ENCODE measurements at places on chromosomes 7 and 10. TPM values are rescaled to one million over a fixed set of nuclear protein-coding genes. Genes with fewer than 3 reads are reported as not detected.

DNA sequence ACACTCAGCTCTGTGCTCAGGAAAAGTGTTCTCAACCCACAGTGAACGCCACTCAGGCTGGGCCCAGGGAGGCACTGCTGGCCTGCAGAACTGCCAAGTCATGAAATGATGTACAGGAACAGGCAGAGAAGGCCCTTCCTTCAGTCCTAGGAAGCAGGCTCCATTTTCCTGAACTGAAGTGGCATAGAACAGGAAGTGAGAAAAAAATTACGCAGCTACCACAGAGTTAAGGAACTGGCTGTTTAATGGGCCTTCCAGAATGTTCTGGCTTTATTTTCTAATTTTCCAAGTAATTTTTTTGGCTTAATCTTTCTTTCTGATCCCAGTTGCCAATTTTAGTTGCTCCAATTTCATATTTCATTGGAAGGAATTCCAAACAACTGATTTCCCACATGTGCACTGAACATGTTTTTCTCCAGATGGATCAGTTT, 39.3 kb downstream of the LRRC18 start:
- DNase-seq = no peak

Gene OSBPL3
- polyA plus RNA-seq = 17.5 TPM

GRCh38 chr7:106693677-106694353, 32.9 kb upstream of the CCDC71L start:
- DNase-seq = no peak

DNA sequence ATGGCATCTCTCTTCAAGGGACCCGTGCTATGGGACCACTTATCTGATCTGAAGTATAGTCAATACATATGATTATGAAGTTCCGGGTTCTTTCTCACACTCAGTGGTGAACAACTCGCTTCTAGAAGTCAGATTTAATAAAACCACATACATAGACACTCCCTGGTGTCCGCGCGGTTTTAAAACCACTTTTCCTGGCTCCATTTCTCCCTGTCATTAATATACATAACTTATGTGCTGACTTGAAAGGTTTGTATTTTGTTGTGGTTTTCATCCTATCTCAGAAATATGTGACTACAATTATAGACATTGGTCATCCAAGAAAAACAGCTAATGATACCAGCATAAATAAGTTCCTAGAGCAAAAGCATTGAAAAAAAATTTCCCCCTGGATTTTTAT, 34.0 kb downstream of the SVIL start:
- no peak for DNase-seq

GRCh38 chr10:34580643-34581042, 234.5 kb downstream of the PARD3 start:
- no peak for DNase-seq

Gene NME8
- not detected for polyA plus RNA-seq

Gene TFPI2
- polyA plus RNA-seq = 11.3 TPM

Gene C10orf53
- not detected for polyA plus RNA-seq

DNA sequence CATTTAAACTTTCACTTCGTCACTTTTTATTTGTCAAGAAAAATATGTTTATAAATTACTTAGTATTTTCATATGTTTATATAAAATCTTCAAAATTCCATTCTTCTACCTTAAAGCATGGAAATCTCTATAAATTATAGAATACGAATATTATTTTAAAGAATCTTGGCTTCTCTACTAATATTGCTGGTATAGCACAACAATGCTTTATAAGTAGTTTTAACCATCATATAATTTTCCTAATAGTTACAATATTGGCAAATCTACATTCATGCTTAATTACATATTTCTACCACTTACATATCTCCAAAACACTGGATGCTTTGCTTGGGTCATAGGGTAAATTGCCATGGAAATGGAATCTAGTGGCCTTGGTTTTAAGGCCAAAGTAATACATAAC, 21.1 kb upstream of the ARMC3 start:
- DNase-seq = no peak

Gene MYH16
- 0.21 TPM for polyA plus RNA-seq

Gene ZNF425
- polyA plus RNA-seq = 7.9 TPM

Gene RTKN2
- polyA plus RNA-seq = 9.2 TPM

DNA sequence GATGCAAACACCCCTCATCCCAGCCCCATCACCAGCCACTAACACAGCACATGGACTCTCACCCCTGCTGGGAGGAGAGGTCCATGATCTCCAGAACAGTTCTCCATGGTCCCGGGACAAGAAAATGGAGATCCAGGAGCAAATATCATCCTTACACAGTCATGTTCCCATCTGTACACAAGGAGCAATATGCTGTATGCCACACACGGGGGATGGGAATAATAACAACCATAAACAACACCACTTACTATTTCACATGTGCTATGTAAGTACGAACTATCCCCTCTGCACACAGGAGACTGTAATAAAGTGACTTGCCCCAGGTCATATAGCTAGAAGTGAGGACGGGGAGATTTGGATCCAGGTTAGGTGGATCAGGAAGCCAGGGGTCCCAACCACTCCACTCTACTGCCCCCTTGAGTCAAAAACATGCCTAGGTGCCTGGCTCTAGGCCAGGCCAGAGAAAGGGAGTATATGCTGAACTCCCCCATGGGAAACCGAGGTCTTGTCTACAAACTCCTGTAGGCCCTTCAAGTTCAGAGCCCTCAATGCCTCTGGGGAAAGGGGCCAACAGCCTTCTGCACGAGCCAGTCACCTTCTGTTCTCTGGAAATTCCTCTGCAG, 34.1 kb downstream of the LRRC20 start:
- no peak for DNase-seq

GRCh38 chr7:120021085-120021484, 251.9 kb upstream of the KCND2 start:
- DNase-seq = no peak

GRCh38 chr10:128064108-128064969, 61.9 kb downstream of the MKI67 start:
- DNase-seq = no peak

DNA sequence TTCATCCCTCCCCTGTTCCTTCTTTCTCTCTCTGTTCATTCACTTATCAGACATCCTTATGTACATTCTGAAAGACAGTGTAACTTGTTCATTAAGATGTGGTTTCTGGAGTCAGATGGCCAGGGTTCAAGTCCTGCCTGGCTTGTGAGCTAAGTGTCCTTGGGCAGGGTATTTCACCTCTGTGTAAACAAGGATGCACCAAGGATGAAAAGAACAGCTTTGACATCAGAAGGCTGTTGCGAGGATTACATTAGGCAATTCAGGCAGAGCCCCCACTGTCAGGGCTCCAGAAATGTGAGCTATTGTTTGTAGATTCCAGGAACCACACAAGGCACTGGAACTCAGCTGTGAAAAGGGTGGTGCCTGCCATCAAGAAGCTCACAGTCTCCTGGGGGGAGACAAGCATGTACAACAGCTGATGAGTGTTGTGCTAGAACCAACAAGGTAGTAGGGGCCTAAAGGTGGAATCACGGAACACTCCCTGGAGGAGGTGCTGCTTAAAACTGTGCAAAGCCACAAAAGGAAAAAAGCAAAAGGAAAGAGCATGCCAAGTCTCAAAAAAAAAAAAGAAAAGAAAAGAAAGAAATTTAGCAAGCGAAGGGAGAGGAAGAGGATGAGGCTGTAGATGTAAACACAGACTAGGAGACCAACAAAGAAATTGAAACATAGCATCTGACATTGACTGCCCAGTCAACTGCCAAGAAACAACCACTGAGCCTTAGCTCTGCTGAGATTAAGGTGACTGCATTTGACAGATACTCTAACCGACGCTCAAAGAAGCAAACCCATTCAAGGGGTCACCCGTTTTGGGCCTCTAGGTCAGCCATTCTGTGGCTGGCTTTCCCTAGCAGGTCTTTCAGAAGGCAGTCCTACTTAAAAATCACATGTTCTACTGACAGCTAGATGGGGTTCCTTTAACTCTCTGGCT, 12.5 kb downstream of the PDLIM1 start:
- no peak for DNase-seq

Gene OTUD1
- 28.4 TPM for polyA plus RNA-seq

GRCh38 chr10:90598513-90598912, 259.3 kb downstream of the HTR7 start:
- DNase-seq = no peak

Gene VWDE
- polyA plus RNA-seq = 3.8 TPM

Gene SMO
- polyA plus RNA-seq = 101 TPM

GRCh38 chr10:54815583-54815982, 14.6 kb upstream of the PCDH15 start:
- DNase-seq = no peak

GRCh38 chr7:22348379-22348778, 8.6 kb downstream of the RAPGEF5 start:
- no peak for DNase-seq

DNA sequence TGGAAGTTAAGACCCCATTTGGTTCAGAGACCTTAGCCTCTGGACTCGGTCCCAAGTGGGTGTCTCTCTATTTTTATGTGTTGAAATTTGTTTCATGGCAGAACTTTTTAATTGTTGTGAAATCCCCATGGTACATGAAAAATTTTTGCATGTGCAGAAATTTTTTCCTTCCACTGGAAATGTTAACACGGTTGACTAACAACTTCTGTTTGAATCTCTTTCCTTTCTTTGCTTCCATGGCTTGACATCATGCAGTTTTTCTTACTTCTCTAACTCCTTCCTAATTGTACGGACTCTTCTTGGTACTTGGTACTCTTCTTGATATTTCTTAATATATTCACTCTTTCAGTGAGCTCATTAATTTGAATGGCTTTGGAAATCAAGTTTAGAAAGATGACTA, 18.3 kb downstream of the MDFIC start:
- DNase-seq = no peak

- no peak for DNase-seq
Measured at GRCh38 chr10:11874568-11875493, 51.7 kb downstream of the PROSER2 start.

DNA sequence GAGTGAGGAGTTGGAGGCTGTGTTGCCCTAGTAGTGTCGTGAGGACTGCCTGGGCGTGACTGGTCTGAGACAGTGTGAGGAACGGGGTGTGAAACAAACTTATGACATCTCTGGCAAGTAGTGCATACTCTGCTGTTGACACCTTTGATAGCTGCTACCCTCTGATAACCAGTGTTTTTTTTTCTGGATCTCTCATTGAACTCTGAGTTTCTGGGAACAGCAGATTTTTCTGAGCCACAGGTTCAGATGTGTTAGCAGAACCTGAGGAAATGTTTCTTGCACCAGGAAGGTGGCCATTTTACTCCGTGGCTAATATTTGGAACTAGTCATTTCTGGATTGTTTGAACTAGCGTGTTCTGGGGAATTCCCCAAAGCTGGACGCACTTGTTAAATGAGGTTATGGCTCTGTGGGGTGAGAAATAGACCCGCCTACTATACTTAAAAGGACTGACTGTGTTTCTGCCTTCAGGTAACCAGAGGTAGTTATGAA, 52.9 kb downstream of the AUTS2 start:
- DNase-seq = no peak

DNA sequence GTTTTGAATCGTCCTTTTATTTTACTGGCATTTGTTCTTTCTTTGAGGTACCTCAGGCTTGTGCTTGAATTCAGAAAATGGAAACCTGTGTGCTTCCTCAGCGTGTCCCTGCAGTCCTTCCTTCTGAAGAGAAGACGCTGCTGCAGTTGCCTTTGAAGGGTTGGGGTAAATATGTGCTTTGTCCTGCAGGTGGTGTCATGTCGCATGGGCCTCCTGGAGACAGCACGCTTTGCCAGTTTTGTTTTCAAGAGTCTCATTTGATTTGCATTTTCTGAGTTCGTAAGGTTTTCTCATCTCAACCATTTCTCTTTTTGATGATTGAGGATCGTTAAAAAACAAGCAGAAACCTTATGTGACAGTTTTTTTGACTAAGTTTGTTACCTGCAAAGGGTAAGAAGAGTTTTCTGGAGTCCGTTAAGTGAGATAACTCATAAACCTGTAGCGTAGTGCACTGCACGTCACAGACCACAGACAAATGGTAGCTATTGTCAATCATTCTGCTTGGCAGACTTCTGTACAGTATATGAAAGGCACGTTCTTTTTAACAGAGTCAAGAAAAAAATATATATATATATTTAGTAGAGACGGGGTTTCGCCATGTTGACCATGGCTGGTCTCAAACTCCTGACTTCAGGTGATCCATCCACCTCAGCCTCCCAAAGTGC, 57.0 kb downstream of the CDC123 start:
- DNase-seq = no peak

DNA sequence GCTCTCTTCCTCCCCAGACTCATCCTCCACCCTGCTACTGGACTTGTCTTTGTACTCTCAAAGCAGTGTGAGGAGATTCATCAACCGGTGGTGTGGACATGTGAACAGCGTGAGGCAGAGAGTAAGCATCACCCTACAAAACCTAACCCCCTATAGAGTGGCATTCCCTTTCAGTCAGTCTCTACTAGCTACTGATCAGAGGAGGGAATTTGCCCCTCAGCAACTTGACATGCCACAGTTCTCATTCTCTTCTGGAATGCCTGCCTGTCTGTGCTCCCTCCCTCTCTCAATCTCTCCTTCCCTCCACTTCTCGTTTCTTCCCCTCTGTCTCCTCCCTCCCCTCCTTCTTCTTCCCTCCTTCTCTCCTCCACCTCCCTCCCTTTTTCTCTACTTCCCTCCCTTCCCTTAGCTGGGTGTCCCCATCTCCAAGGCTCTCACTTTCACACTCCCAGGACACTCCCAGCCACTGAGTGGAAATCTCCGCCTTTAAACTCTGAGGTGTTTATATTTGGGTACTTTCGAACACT, 24.6 kb downstream of the H2AZ2 start:
- DNase-seq = no peak

GRCh38 chr7:41238851-41239331, 464.0 kb downstream of the INHBA start:
- peak; percentile 46 for DNase-seq

Gene CCL26
- not detected for polyA plus RNA-seq

DNA sequence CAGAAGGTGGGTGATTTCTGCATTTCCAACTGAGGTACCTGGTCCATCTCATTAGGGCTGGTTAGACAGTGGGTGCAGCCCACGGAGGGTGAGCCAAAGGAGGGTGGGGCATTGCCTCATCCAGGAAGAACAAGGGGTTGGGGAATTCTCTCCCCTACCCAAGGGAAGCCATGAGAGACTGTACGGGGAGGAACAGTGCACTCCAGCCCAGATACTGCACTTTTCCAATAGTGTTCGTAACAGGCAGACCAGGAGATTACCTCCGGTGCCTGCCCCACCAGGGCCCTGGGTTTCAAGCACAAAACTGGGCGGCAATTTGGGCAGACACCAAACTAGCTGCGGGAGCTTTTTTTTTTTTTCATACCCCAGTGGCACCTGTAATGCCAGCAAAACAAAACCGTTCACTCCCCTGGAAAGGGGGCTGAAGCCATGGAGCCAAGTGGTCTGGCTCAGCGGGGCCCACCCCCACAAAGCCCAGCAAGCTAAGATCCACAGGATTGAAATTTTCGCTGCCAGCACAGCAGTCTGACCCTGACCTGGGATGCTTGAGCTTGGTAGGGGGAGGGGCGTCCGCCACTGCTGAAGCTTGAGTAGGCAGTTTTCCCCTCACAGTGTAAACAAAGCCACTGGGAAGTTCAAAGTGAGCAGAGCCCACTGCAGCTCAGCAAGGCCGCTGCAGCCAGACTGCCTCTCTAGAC, 31.2 kb downstream of the ARMC10 start:
- peak; percentile 44 for DNase-seq
